ENCODE measurements at places on chromosomes 4 and X. TPM values are rescaled to one million over a fixed set of nuclear protein-coding genes. Genes with fewer than 3 reads are reported as not detected.

MAGEA2B gene
- polyA plus RNA-seq, result not detected

GAR1 gene
- polyA plus RNA-seq, result 17.2 TPM

GYPB gene
- not detected for polyA plus RNA-seq

FMR1NB gene
- not detected for polyA plus RNA-seq

RTL5 gene
- polyA plus RNA-seq, result 1.2 TPM

REPS2 gene
- polyA plus RNA-seq, result 7.0 TPM

DIPK2B gene
- polyA plus RNA-seq, result 2.2 TPM

PPBP gene
- not detected for polyA plus RNA-seq

PNCK gene
- polyA plus RNA-seq, result 14.9 TPM

SPRY1 gene
- polyA plus RNA-seq, result 48.3 TPM

LRRC66 gene
- 0.18 TPM for polyA plus RNA-seq

GPC4 gene
- polyA plus RNA-seq, result 9.2 TPM

COX7B2 gene
- not detected for polyA plus RNA-seq

VGLL1 gene
- polyA plus RNA-seq, result 1.2 TPM

INPP4B gene
- polyA plus RNA-seq, result 1.4 TPM

PDLIM3 gene
- polyA plus RNA-seq, result 112 TPM

CACNA1F gene
- polyA plus RNA-seq, result 0.18 TPM

UBA1 gene
- polyA plus RNA-seq, result 81.4 TPM

SCRG1 gene
- 2.2 TPM for polyA plus RNA-seq

ERAS gene
- polyA plus RNA-seq, result not detected

TRPC5OS gene
- not detected for polyA plus RNA-seq

UGT2A1 gene
- polyA plus RNA-seq, result not detected

BEX1 gene
- polyA plus RNA-seq, result 10.3 TPM

LNX1 gene
- 5.4 TPM for polyA plus RNA-seq

MID1 gene
- 2.0 TPM for polyA plus RNA-seq

SGMS2 gene
- 2.4 TPM for polyA plus RNA-seq

MAOB gene
- polyA plus RNA-seq, result 13.6 TPM

ENPEP gene
- 0.40 TPM for polyA plus RNA-seq

MAEA gene
- 48.4 TPM for polyA plus RNA-seq

GALNTL6 gene
- polyA plus RNA-seq, result 0.15 TPM

GSTCD gene
- 1.6 TPM for polyA plus RNA-seq

TEX11 gene
- 4.6 TPM for polyA plus RNA-seq

SLC38A5 gene
- polyA plus RNA-seq, result 19.9 TPM

ABCG2 gene
- 0.55 TPM for polyA plus RNA-seq

PHOX2B gene
- not detected for polyA plus RNA-seq

FAM9B gene
- polyA plus RNA-seq, result not detected

RHOXF2B gene
- polyA plus RNA-seq, result not detected

UGT2B10 gene
- not detected for polyA plus RNA-seq

CPZ gene
- 0.92 TPM for polyA plus RNA-seq

MAML3 gene
- 1.7 TPM for polyA plus RNA-seq

GPR34 gene
- polyA plus RNA-seq, result 6.2 TPM

ATP2B3 gene
- polyA plus RNA-seq, result not detected

DSPP gene
- polyA plus RNA-seq, result not detected

TCP11X2 gene
- polyA plus RNA-seq, result not detected

LPAR4 gene
- polyA plus RNA-seq, result not detected

COX7B gene
- polyA plus RNA-seq, result 1,175 TPM

TEC gene
- polyA plus RNA-seq, result 1.6 TPM

RAI2 gene
- polyA plus RNA-seq, result 34.5 TPM

OTUD6A gene
- not detected for polyA plus RNA-seq

PLK4 gene
- 2.0 TPM for polyA plus RNA-seq

TAF7L gene
- polyA plus RNA-seq, result not detected

PRRG1 gene
- polyA plus RNA-seq, result 2.9 TPM

SSX4 gene
- not detected for polyA plus RNA-seq

IQSEC2 gene
- 16.5 TPM for polyA plus RNA-seq

GAGE12E gene
- not detected for polyA plus RNA-seq

CMC4 gene
- 22.8 TPM for polyA plus RNA-seq

TRPC3 gene
- 0.68 TPM for polyA plus RNA-seq

VSIG1 gene
- polyA plus RNA-seq, result 172 TPM

MAGEE2 gene
- not detected for polyA plus RNA-seq

Measured in stomach (tissue), 19 donors.